ENCODE measurements at places on chromosomes 7 and 10. TPM values are rescaled to one million over a fixed set of nuclear protein-coding genes. Genes with fewer than 3 reads are reported as not detected.

DNA sequence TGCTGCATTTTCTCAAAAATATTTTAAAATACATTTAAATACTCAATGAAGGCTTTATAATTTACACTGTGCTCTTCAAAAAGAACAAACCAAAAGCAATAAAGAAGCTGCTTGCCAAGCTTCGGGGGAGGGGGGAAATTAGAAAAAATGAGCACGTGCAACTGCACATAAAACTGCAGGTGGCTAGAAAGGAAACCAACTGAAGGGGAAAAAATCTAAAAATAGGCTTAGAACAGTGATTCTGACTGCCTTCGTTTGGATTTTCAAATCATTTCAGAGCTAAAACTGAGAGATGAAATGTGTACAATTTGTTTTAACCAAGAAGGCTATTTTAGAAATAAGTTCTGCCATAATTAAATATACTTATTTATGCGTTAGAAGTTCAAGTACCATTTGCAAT lies 61.4 kb downstream of the ABI1 start:
- H3K27me3 ChIP-seq, result no peaks in the 10 kb centered on the region
- no peak overlapping the region for H3K4me3 ChIP-seq
- no peak for DNase-seq
- no peaks in the 10 kb centered on the region for H3K36me3 ChIP-seq
- no peak overlapping the region for H3K27ac ChIP-seq

DNA sequence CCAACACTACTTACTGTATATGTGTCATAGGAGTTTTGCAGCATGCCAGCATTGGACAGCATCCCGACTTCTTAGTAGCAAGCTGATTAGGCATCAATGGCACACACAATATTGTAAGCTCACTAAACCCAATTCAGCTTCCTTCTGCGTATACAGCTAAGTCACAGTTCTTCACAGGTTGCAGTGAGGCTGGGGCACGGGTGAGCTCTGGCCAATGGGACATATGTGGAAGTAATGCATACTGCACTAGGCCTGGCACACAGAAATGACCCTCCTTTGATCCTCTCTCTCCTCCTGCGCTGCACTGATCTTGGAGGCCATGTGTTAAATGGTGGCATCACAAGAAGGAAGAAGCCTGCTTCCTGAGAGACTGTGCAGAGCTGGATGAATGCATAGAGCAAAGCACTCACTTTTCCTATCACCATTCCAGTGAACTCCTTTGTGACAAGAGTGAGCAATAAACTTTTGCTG lies 11.9 kb downstream of the RAB11FIP2 start:
- no peaks in the 10 kb centered on the region for H3K36me3 ChIP-seq
- no peaks in the 10 kb centered on the region for H3K4me1 ChIP-seq
- no peaks in the 10 kb centered on the region for H3K27me3 ChIP-seq
- no peak for DNase-seq
- H3K4me3 ChIP-seq, result no peak overlapping the region

GRCh38 chr10:42937048-42937447 lies 139.8 kb upstream of the RET start:
- H3K4me3 ChIP-seq, result no peak overlapping the region
- peaks cover 10% of the 10 kb centered on the region for H3K27me3 ChIP-seq
- H3K27ac ChIP-seq, result no peak overlapping the region

GRCh38 chr7:121621937-121622336 lies 225.8 kb upstream of the FAM3C start:
- peaks cover 2% of the 10 kb centered on the region for H3K27me3 ChIP-seq
- no peaks in the 10 kb centered on the region for H3K4me1 ChIP-seq

DNA sequence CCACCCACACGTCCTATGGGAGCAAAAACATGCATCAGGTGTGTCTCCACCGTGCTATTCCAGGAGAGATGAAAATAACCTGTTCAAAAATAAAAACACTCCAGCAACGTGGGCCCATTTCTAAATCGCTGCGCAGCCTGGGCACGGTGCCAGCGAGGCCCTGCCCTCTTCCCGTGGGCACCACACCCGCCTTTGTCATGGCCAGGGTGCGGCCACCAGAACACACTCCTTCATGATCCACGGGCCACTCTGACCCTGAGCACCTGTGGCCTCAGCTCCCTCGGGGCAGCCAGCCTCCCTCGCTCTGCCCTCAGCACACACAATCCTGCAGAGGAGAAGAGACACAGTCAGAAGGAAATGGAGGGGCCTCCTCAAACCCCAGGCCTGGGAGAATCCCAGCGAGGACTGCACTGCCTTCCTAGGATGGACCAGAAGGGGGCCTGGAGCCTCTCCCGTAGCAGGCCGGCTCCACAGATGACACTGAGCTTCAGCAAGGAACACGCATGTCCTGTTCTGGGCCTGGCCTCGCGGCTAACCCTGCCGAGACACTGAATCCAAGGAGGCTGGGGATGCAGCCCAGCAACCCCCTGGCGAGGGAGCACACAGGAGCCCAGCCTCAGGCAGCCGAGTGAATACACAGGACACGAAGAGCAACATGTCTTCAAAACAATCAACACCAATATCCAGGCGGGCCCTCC lies 169.0 kb downstream of the MAD1L1 start:
- H3K27me3 ChIP-seq, result no peaks in the 10 kb centered on the region
- peaks cover 6% of the 10 kb centered on the region for H3K4me1 ChIP-seq
- no peak overlapping the region for H3K27ac ChIP-seq

- no peak for DNase-seq
- no peaks in the 10 kb centered on the region for H3K4me1 ChIP-seq
- no peaks in the 10 kb centered on the region for H3K27me3 ChIP-seq
Measured at GRCh38 chr7:69177941-69178494, 420.3 kb upstream of the AUTS2 start.

DNA sequence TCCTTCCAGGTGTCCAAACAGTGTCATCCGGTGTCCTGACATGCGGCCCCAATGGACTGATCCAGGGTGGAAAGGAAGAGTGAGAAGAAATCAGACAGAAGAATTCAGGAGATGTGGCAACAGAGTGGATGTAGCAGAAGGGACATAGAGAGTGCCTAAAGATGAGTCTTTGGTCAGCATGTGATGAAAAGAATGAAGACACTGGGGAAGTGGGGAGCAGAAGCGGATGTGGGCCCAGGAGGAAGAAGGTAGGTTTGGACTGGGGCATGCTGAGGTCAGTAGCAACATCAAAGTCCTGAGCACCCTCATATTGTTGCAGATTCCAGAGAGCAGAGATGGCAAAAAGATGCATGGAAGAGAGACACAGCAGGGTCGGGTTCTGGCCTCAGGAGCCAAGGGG lies 71.8 kb upstream of the STEAP1B start:
- H3K36me3 ChIP-seq, result no peaks in the 10 kb centered on the region
- no peaks in the 10 kb centered on the region for H3K27me3 ChIP-seq
- no peak overlapping the region for H3K27ac ChIP-seq
- H3K4me3 ChIP-seq, result no peak overlapping the region

DNA sequence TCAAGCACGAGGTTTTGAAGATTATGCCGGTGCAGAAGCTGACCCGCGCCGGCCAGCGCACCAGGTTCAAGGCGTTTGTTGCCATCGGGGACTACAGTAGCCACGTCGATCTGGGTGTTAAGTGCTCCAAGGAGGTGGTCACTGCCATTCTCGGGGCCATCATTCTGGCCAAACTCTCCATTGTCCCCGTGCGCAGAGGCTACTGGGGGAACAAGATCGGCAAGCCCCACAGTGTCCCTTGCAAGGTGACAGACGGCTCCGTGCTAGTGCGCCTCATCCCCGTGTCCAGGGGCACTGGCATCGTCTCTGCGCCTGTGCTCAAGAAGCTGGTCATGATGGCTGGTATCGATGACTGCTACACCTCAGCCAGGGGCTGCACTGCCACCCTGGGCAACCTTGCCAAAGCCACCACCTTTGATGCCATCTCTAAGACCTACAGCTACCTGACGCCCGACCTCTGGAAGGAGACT lies 284.7 kb downstream of the GPR37 start:
- no peaks in the 10 kb centered on the region for H3K27me3 ChIP-seq
- H3K36me3 ChIP-seq, result no peaks in the 10 kb centered on the region
- no peak overlapping the region for H3K4me3 ChIP-seq
- no peak overlapping the region for H3K27ac ChIP-seq
- H3K4me1 ChIP-seq, result no peaks in the 10 kb centered on the region

DNA sequence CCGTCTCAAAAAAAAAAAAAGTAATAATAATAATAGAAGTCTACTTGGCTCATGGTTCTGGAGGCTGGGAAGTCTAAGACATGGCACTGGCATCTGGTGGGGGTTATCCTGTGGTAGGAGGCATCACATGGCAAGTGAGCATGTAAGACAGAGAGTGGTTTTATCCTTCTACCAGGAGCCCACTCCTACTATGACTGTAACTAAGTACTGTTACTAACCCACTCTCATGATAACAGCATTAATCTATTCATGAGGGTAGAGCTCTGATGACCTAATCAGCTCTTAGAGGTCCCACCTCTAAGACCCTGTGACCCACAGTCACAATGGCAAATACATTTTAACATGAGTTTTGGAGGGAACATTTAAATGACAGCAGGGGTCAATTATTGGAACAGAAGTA lies 43.3 kb upstream of the NRF1 start:
- no peak overlapping the region for H3K27ac ChIP-seq
- no peaks in the 10 kb centered on the region for H3K4me1 ChIP-seq
- H3K27me3 ChIP-seq, result peaks cover 6% of the 10 kb centered on the region
- no peaks in the 10 kb centered on the region for H3K36me3 ChIP-seq

- H3K27me3 ChIP-seq, result no peaks in the 10 kb centered on the region
- H3K36me3 ChIP-seq, result no peaks in the 10 kb centered on the region
- no peak overlapping the region for H3K4me3 ChIP-seq
- H3K27ac ChIP-seq, result no peak overlapping the region
- H3K4me1 ChIP-seq, result no peaks in the 10 kb centered on the region
Measured at GRCh38 chr10:25556457-25556856, 377.6 kb upstream of the MYO3A start.

DNA sequence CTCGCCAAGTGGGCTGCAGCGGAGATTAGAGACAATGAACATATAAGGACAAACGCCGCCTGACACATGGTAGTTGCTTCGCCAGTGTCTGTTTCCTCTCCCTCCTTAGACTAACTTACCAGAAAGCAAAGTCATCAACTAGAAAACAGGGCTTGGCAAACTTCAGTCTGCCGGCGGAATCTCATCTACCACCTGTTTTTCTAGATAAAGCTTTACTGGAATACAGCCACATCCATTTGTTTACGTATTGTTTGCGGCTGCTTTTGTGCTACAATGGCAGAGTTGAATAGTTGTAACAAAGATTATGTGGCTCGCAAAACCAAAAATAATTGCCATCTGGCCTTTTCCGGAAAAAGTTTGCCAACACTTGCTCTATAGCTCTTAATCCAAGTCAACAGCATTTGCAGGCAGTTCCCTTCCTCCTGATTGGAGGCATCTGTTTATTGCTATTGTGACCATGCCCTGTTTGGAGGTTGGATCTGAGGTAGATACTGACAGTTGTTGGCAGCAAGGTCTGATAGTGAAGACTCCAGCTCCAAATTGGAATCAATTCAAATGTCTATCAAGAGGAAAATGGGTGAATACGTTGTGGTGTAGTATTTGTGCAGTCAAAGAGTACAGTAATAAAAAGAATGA lies 260.6 kb downstream of the POU6F2 start:
- no peaks in the 10 kb centered on the region for H3K27me3 ChIP-seq
- no peak for DNase-seq
- no peaks in the 10 kb centered on the region for H3K36me3 ChIP-seq
- no peak overlapping the region for H3K27ac ChIP-seq

DNA sequence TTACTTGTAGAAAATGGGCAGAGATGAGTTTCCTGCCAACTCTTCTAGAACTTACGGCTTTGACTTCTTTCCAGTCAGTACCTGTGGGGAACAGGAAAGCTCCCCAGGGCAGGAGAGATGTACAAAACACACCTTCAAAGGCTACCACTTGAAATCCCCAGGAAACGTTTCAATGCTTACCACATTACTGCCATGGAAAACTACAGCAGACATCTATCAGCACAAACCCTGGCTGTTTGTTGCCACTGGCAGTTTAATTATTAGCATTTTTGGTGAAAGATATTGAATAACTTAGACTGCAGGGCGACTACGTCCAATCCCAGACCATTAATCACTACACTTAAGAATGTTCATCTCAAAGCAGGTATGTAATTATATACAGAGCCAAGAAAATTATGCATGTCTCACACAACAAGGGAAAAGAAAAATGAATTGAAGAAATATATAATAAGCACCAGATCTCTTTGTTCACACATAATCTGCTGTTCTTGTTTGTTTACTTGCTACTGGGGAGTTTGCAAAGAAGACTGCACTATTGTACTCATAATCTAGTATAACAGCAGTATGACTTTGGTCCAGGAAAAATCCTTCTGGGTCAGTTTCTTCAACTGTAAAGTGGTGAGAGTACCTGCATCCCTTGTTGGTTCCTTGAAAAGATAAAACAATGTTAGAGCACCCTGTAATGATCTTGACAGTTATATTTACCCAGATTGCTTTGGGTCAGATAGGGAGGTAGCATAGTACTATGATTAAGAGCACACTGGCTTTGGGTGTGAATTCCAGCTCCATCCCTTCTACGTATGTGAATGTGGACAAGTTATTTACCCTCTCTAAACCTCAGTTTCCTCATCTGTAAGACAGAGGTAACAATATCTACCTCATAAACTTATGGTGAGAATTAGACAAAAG lies 138.3 kb downstream of the DOCK4 start:
- H3K4me3 ChIP-seq, result no peak overlapping the region
- peaks cover 16% of the 10 kb centered on the region for H3K4me1 ChIP-seq
- no peak overlapping the region for H3K27ac ChIP-seq
- DNase-seq, result no peak
- no peaks in the 10 kb centered on the region for H3K36me3 ChIP-seq
- H3K27me3 ChIP-seq, result no peaks in the 10 kb centered on the region

- H3K27me3 ChIP-seq, result no peaks in the 10 kb centered on the region
- no peak overlapping the region for H3K4me3 ChIP-seq
- H3K4me1 ChIP-seq, result no peaks in the 10 kb centered on the region
Measured at GRCh38 chr7:72503644-72504043, 91.5 kb upstream of the CALN1 start.

- no peaks in the 10 kb centered on the region for H3K36me3 ChIP-seq
- no peak overlapping the region for H3K4me3 ChIP-seq
- no peak overlapping the region for H3K27ac ChIP-seq
Measured at GRCh38 chr10:31350891-31351290, 31.9 kb downstream of the ZEB1 start.

AIFM2 gene
- 14.5 TPM for total RNA-seq

CLCN1 gene
- 3.6 TPM for total RNA-seq

VWDE gene
- not detected for total RNA-seq

RHOBTB1 gene
- total RNA-seq, result 20.8 TPM

ALOX5 gene
- total RNA-seq, result 1.6 TPM

MYPN gene
- 285 TPM for total RNA-seq

ARHGEF5 gene
- 0.28 TPM for total RNA-seq

GNGT1 gene
- total RNA-seq, result not detected

PILRA gene
- 2.3 TPM for total RNA-seq

GET4 gene
- 42.3 TPM for total RNA-seq

Data from psoas muscle (tissue), 8 donors.